ENCODE measurements at places on chromosomes 13 and 19.
A peak's percentile ranks its signal among the peaks of the same experiment; 100 is the strongest.

DNA sequence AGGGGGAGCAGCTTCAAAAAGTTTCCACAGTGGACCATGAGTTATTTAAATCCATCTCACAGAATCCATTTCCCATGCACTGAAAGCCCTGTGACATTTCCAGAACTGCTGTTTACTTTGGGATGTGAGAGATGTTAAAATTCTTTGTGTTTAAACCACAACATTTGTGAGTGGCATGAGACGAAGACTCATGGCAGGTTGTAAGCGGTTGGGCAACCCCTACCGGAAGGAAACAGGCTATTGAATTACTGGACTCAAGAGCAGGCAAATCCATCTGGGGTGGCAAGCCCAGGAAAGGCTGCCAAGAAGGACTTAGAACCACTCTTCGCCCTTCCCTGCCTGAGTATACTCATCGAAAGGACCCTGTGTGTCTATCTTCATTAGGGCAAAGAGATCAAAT lies 22.3 kb upstream of the CLDN10 start:
- peak; percentile 31 for DNase-seq

DNA sequence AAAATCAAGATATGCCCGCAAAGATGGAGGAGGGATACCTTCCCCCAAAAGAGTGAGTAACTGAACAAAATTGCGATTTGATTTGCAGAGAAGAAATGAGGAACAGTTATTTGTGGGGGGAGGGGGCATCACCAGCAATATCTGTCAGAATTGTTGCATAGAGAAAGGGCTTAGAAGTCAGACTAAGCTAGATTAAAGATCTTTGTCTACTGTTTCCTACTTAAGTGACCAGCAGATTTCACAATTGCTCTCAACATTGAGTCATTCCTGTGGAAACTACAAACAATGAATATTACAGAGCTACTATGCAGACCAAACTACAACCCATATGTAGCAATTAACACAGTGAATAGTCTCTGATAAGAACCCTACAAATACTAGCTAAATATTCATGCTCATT lies 27.4 kb downstream of the FPR3 start:
- DNase-seq = no peak

- DNase-seq = peak; percentile 1
Measured at GRCh38 chr13:97395447-97396136, 38.4 kb upstream of the RAP2A start.

- no peak for DNase-seq
Measured at GRCh38 chr19:34403784-34404108, 453 bp upstream of the PDCD2L start.

DNA sequence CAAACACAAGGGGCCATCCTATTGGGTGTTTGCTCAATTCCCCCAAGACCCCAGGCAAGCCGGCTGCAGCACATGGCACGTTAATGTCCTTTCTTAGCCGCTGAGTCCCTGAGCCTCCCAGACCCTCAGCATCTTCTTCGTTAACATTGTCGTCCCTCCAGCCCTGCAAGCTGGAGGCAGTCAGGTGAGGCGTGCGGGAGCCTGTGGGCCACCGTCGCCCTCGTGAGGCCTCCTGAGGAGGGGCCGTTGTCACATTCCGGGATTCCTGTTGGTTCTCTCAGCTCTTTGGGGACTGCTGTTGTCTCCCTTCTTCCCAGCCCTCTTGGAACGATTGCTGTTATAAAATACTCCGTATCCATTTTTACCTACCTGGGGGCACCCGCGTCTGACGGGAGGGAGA lies 140.6 kb downstream of the KDM4B start:
- no peak for DNase-seq

DNA sequence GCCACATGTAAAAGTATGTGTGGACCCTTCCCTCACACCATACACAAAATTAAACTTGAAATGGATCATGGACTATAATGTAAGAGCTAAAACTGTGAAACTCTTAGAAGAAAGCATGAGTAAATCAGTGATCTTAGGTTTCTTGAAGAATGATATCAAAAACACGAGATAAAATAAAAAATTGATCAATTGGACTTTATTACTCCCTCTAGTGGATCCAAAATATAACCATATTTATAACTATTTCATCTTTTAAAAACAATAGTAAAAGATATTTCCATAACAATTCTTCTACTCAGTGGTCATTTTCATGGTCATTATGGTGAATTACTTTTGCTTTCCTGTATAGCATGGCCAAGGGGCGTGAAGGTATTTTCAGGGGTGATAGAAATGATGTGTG lies 174.6 kb upstream of the LSM14A start:
- DNase-seq = no peak

DNA sequence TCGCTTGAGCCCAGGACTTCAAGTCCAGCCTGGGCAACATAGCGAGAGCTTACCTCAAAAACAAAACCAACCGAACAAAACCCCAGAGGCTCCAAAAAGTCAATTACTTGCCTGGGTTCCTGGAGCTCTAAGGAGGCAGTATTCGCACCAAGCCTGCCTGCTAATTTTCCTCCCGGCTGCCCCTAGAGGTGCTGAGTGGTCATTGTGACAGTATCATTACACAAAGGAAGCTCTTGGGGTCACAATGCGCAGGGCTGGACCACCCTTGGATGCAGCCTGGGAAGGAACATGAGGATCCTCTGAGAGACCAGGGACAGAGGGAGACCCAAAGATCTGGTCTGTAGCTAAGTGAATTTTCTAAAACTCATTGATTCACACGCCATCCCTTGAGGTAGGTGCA lies 8.5 kb upstream of the PEX11G start:
- no peak for DNase-seq

DNA sequence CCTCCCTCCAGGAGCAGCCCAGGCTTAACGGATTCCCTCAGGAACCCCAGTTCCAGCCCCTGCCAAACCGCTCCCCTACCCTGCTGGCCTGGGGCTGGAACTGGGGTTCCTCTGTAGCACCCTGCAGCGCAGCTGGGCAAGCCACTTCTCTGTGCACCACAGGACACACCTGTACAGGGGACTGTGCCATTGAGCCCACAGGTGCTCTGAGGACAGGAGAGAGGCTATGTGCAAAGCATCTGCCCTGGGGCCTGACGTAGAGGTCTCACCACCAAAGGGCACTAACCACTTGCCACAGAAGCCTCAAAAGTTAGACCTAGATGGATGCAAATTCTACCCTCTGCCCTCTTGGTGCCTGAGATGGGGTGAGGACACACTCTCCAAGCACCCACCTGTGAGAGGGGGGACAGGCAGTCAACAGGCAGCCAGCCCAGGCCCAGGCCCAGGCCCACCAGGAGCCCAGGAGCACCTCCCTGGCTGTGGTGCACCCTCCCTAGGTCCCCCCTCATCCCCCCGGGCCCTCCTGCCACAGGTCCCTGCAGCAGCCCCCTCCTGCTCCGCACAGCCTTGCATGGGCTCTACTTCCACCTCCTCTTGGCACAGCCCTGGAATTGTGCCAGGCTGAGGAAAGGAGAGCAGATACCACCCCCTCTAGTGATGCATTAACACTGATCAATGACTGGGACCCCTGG lies 27.6 kb upstream of the SLC35E1 start:
- no peak for DNase-seq

DNA sequence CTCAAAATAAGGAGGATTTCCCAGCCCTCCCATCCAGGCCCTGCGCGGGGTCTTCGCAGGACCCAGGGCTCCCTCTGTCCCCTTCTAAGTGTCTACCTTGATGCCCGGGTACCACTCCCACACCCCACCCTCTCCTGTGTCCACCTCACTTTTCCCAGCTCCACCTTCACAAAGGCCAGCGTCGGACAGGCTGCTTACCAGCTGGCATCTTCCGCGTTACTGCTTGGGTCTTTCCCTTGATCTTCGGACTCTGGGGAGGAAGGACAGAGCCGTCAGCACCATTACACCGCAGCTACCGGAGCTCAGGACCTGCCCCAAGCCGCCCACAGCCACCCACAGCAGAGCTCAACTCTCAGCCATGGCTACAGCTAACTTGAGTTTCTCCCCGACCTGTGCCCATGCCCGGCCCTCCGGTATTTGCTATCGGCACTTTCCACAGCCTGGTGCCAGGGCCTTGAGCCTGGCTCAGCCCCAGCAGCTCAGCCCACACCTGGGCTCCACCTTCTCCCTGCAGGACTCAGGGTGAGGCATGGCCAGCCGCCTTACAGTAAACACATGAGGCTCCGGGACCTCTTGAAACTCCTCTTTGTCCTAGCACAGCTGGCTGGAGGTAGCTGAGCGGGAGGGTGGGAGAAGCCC lies 3.8 kb downstream of the C13orf46 start:
- no peak for DNase-seq

DNA sequence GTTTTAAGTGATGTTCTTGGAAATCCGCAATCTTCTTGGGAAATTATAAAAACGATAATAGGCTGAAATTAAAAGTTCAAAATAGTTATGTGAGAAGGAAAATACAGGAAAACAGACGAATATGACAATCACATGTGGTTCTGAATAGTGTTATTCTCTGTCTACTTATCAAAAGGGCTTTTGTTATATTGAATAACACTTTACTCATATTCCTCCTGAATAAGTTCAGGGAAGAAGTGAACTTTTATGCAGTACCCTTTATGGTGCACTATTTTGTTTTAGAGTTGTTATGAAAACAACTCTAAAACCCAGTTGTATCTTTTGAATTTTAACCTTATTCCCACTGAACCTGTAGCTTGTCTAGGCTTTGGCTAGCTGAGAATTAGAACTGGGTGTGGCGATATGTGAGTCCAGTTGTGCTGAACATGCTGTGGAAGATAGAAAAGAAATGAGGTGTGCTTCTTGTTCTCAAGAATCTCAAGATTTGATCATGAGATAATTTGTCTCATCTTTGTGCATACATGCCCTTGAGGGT lies 384.4 kb downstream of the LMO7 start:
- no peak for DNase-seq

DNA sequence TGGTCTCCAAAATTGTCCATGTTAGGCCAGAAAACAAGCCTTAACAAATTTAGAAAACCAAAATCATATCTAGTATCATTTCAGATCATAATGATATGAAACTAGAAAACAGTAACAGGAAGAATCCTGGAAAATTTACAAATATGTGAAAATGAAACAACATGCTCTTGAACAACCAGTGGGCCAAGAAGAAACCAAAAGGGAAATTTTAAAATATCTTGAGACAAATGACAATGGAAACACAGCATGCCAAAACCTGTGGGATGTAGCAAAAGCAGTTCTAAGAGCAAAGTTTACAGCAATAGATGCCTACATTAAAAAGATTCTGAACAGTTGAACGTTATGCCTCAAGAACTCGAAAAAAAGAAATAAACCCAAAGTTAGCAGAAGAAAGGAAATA lies 32.6 kb downstream of the VWA8 start:
- DNase-seq = no peak

- peak; percentile 26 for DNase-seq
Measured at GRCh38 chr13:34733721-34734120, 208.3 kb upstream of the NBEA start.

- no peak for DNase-seq
Measured at GRCh38 chr13:94351292-94351990, 128.0 kb downstream of the DCT start.

DNA sequence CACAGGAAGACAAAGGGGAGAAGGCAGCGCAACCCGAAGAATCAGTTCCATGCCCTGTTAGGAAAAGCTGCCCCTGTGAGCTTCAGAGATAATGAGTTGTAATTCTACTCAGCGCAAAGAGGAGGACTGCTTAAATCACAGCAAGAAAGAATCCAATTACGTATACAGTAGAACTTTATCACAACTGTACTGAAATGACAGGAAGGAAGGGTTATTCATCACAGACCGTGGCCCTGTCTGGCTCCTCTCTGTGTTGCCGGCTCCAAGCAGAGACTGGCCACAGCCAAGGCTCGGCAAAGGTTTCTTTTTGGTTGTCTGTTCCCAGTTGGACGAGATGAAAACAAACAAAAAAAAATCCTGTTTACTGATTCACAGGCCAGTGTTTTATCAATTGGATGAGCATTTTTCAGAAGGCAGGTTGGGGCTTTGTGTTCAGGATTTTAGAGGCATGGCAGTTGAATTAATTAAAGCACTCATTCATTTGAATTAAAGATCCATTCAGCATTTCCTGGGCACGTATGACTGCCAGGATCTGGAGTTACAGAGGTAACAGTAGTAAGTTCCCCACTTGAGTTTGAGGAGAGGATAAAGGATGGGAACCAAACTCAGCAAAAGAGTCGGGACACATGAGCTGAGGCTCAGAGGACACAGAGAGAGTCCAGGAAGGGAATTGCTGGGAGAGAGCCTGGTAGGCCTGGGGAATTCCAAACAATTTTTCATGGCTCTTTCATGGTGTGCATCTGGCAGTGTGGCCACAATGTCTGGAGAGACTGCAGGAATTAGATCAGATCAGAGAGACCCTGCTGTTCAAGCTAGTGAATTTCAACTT lies 341.0 kb downstream of the DNAJC15 start:
- no peak for DNase-seq

DNA sequence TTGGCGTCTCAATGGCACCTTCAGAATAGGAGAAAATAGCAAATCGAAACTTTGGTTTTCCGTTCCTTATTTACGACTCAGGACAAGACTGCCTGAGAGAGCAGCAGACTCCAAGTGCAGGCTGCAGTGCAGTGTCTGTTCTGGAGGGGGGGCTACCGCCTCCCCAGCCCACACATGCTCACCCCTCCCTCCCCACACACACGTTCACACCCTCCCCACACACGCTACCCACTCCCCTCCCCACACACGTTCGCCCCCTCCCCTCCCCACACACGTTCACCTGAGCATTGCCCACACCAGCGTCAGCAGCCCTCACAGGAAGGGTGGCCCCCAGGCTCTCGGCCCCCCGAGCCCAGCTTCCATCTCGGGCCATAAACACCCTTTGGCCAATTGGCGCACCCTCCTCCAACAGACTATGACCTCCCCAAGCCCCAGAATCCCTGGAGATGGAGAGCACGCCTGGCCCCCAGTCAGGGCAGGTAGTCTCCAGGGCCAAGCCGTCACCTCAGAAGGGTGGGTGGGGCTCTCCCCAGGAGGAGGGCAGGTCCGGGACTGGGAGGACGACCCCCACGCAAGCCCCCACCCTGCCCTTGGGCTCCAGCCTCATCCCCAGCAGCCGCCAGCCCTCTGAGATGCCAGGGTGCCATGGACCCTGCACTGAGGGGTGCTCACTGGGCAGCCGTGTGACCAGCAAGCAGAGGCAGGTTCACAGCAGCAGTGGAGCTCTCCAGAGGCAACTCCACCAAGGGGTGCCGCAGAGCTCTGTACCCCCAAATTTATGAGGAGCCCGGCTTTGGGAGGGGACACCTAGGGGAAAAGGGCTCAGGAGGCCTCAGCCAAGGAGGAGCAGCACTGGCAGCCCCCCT lies 27.5 kb downstream of the RASA3 start:
- no peak for DNase-seq

- DNase-seq = peak; percentile 56
Measured at GRCh38 chr19:40279120-40279551, 6.0 kb downstream of the AKT2 start.

- no peak for DNase-seq
Measured at GRCh38 chr13:51152701-51153100, 41.6 kb upstream of the C13orf42 start.

DNA sequence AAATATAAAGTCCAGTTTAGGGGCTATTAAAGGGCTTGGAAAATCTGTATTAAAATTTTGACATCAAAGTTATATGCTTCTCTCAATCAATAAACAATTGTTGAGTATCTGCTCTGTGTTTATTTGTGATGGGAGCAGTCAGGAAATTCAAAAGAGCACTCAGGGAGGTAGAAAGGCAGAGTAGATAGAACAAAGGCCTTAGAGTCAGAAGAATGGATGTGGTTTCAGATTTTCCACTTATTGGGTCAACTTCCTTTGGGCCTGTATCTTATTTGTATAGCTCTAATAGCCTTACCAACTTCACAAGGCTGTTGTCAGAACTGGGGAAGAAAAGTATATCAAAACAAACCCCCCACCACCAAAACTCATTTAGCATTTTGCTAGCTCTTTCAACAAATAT lies 302.6 kb downstream of the SPRY2 start:
- no peak for DNase-seq

- DNase-seq = no peak
Measured at GRCh38 chr19:38674388-38675171, 27.1 kb downstream of the ACTN4 start.

Data from fibroblast of the conjunctiva (primary cell).